ENCODE measurements at places on chromosomes 12 and 14.

- DNase-seq: no peak
Measured at GRCh38 chr12:116697716-116698115, 40.2 kb downstream of the SPRING1 start.

DNA sequence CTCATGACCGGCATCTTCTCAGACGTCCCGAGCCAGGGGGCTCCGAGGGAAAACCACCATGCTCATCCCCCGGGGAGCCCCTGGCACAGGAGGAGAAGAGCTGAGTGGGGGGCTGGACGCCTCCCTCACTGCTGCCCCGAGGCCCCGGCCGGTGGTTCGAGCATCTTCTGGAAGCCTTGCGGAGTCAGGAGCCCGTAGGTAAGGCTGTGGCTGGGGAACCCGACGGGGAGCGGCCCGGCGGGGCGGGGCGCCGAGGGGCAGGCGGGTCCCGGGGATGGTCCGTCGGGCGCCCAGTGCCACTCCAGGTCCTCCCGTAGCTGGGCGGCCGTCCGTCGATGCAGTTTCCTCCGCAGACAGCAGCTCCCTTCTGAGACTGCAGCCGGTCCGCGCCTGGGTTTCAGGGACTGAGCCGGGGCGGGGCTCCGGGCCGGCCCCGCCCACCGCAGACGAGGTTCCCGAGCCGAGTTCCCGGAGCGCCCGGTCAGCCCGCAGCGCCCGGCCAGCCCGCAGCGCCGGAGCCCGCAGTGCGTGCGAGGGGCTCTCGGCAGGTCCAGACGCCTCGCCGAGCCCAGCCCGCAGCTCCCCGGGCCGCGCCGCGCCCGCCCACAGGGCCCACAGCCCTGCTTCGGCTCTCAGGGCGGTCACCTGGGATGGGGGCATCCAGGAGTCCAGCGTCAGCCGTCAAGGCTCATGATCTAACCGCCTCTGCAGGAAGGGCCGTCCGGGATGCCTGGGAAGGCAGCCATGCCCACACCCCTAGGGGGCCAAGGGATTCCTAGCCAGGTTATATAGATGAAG, at the start of gene PGF:
Gene PGF, minus strand, starts transcription at position 369 of the 798 bp plus-strand sequence. Its CDS starts 355 bp downstream, at position 14.
- no peak for DNase-seq

- DNase-seq: no peak
Measured at GRCh38 chr14:90050271-90050670, 11.5 kb upstream of the KCNK13 start.

- no peak for DNase-seq
Measured at GRCh38 chr12:100908501-100908900, 113.9 kb downstream of the ANO4 start.

DNA sequence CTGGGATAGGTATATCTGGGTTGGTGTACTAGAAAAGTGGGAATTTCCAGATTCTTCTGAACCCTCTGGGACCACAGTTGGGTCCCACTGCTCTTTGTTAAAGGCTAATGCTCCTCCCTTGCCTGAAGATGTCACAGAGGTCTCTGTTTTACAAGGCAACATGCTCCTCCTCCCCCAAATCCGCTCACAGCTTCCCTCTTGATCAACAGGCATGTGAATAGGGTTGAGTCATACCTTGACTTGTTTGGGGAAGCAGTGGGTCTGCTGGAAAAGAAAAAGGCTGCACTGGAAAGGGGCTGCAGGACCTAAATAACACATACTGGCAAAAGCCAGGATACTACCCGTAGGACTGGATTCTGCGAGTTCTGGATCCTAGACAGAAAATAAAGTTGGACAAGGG, 165.4 kb upstream of the TMEM260 start:
- no peak for DNase-seq

- no peak for DNase-seq
Measured at GRCh38 chr12:53726946-53727309, 324 bp downstream of the CALCOCO1 start.

DNA sequence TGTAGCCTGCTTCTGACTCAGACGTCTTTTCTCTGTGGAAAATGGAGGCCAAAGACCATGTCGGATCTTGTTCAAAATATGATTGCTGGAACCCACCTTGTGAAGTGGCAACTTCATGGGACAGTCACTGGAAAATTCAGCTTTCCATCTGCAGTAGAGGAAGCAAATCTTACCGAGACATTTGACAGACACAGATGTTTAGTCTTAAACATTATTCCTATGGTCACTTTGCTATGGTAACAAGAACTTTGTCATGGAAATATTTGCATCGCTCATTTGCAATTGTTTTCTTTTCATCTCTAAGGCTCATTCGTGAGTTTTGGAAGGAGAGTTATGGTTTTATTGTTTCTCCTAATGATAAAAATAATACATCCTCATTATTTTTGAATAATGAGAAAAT, 98.3 kb upstream of the HIF1A start:
- no peak for DNase-seq

- DNase-seq: no peak
Measured at GRCh38 chr12:40313928-40314327, 89.1 kb downstream of the LRRK2 start.

- no peak for DNase-seq
Measured at GRCh38 chr14:29085546-29085945, 319.0 kb downstream of the FOXG1 start.

- no peak for DNase-seq
Measured at GRCh38 chr14:55533960-55534359, 46.0 kb upstream of the KTN1 start.

DNA sequence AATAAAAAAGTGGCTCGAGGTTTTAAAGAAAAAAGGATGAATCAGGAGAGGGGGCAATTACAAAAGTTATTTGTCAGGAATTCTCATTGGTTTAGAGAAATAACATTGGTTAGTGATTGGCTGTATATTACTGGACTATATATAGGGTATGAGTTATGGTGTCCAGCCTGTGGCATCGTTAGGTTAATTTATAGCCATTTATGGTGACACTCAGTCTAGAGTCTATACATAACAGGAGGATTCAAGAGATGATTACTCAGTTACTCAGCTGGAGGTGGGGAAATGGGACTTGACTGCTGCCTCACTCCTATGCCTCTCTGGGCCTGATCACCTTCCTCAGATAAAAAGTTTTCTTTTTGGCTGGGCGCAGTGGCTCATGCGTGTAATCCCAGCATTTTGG, 25.6 kb upstream of the NFYB start:
- DNase-seq: no peak

DNA sequence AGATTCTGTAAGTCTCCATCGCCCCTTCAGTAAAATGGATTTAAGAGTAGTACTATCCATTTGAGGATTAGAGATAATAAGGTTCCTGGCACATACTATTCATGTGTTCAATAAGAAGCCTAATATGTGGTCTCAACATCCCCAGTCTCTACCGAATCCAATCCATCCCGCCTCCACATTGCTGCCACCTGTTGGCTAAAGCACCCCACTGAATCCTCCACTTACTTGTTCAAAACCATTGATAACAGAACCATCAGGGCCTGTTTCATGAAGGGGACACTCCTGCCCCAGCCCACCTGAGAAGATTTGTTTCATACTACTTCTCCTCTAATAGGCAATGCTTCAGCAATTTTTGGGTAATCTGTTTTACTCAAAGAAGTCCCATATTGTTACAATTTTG, 147.5 kb downstream of the SLC2A13 start:
- DNase-seq: no peak

Measured in activated CD8-positive, alpha-beta memory T cell treated with anti-CD3 and anti-CD28 coated beads for 1 hour (primary cell).